T-helper 2 cell (primary cell): ENCODE measurements at places on chromosomes 4 and X.

DNA sequence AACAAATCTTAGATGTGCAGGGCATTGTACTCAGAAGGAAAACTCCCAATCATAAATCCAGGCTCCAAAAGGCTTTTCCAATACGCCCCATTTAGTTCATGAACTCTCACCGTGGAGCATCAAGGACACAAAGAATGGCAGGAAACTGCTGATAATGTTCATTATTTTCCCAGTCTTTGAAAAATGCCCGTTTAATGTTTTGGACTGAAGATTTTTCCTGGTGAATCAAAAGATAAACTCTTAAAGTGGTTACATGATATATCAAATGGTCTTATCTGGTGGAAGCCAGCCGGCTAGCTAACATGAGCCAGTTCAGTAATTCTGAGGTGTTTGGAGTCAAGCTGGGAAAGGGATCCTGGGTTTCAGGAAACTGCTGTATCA is 62.1 kb upstream of the AP1S2 start:
- DNase-seq, result no peak

GRCh38 chrX:155293771-155294170 is 29.5 kb upstream of the RAB39B start:
- DNase-seq, result no peak

- no peak for DNase-seq
These were observed 1.2 kb upstream of the TMEM33 start for GRCh38 chr4:41933997-41934503.

DNA sequence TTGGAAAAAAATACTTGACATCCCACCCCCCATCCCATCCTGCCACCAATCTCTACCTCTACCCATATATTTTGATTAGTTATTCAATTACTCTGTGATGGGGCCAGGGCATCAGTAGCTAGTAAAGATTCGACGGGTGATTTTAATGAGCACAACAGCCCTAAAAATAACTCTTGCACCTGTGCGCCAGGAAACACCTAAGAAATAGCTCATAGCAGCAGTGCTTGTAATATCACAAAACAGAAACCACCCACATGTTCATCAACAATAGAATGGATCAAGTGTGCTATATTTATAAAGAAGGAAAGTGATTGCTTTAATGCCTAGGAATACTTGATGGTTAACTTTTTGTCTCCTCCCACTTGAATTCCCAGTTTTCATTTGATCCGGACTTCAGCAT is 225.6 kb upstream of the LCORL start:
- no peak for DNase-seq

DNA sequence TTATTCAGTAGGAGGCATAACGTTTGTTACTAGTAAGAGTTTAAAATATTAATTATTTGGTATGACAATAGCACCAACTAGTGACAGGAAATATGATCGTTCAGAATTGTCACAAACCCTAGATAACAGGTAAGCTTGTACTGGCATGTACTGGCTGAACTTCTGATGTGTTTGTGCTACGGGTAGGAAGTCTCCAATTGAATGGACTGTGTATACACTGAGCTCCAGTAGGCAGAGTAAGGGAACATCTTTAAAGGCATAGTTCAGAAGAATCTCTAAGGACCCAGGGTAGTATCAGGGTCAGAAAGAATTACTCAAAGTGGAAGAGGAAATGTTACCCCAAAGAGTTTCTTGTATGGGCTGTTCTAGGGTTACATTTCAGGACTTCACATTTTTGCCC is 230.4 kb downstream of the EDA2R start:
- no peak for DNase-seq

- no peak for DNase-seq
These were observed 13.6 kb downstream of the RNF212 start for GRCh38 chr4:1099684-1100335.

- no peak for DNase-seq
These were observed 15.4 kb downstream of the IQSEC2 start for GRCh38 chrX:53265771-53266574.

DNA sequence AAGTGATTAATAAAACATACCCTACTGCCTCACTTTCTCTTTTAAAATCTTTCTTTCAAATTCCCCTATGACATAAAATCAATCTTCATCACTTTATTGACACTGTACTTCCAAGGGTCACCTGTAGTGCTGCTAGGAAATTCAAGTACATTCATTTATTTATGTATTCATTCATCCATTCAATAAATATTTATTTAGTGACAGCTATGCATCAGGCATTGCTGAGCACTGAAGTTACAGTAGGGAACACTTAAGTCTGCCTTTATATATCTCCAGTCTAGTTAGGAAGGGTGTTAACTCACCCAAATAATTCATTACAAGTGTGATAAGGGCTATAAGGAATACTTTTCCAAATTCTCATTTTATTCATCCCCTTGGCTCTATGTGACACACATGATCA is 2.3 kb downstream of the SYTL5 start:
- DNase-seq, result no peak

- no peak for DNase-seq
These were observed 7.5 kb downstream of the PTTG2 start for GRCh38 chr4:37967736-37968135.

- no peak for DNase-seq
These were observed 28.2 kb upstream of the RASSF6 start for GRCh38 chr4:73648478-73648877.

GRCh38 chr4:89249716-89250361 is 57.8 kb downstream of the GPRIN3 start:
- no peak for DNase-seq

- DNase-seq, result no peak
These were observed 41.8 kb downstream of the FNIP2 start for GRCh38 chr4:158810487-158811215.

DNA sequence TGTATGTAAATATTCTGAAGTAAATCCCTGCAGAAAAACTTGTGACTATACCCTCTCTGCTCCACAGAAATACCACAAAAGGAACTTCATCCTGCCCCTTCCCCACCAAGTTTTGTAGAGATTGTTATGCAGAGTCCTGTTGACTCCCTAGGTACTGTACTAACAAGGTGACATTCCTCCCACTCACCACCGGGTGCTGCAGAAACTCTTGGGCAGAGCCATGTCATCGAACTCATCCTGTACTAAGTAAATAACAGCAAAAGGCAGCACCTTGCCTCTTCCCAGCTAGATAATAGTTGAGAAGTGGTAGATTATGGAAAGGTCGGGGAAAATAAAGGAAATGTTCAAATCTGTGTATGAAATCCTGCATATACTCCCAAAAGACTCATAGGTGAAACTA is 233.3 kb downstream of the STPG2 start:
- DNase-seq, result no peak

DNA sequence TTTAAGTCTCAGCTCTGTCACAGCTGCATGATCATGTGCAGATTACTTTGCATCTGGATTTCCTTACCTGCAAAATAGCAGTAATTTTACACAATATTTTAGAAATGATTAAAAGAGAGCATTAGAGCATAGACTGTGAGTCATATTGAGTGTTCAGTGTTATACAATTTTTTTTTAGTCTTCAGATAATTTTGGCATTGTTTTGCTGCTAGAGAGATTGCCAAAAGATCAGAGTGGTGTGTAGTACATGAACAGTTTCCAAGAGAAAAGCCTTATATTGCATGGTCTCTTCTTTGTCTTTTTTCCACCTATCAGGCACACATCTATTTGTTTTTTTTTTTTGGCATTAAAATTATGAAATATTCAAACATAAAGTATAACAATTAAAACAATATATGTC is 209.6 kb upstream of the TLL1 start:
- no peak for DNase-seq

- no peak for DNase-seq
These were observed 31.5 kb upstream of the NAA11 start for GRCh38 chr4:79357365-79357764.

- DNase-seq, result no peak
These were observed 116.9 kb downstream of the RAB28 start for GRCh38 chr4:13367244-13367643.

DNA sequence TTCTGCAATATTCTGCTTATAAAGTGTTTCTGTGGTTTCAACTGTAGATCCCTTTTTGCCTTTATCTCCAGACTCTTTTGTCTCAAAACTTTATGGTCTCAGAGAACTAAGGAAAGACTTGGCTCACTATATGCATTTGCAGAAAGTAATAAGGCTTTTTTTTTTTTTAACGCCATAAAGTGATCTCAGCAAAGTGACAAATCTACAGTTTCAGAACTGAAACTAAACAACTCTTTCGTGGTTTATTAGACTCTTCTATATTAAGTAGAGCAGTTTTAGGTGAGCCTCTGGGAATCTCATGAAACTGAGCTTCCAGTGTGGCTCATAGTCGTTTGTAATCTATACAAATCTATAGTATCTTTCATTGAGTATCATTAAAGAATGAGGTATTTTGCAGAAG is 15.3 kb downstream of the ATP7A start:
- DNase-seq, result no peak

GRCh38 chrX:46611658-46612362 is 38.2 kb downstream of the CHST7 start:
- peak; percentile 70 for DNase-seq

- peak; percentile 18 for DNase-seq
These were observed 47.0 kb upstream of the SCOC start for GRCh38 chr4:140326395-140326993.

DNA sequence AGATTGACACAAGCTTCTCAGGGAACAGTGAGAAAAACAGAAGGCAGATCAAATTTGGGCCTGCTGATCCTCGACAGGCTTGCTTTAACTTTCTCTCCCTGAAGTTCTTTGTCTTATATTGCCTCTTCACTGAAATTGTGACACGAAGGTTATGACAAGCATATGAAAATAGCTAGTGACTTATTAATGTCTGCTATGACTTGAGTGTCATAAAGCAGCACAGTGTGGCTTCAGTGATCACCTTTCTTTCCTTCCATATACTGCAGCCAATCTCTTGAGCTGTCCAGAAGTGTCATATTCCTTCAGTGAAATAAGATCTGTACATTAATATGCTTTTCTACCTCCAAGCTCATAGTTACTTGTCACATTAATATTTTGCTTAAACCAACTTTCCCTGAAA is 870.2 kb downstream of the C4orf33 start:
- DNase-seq, result no peak

DNA sequence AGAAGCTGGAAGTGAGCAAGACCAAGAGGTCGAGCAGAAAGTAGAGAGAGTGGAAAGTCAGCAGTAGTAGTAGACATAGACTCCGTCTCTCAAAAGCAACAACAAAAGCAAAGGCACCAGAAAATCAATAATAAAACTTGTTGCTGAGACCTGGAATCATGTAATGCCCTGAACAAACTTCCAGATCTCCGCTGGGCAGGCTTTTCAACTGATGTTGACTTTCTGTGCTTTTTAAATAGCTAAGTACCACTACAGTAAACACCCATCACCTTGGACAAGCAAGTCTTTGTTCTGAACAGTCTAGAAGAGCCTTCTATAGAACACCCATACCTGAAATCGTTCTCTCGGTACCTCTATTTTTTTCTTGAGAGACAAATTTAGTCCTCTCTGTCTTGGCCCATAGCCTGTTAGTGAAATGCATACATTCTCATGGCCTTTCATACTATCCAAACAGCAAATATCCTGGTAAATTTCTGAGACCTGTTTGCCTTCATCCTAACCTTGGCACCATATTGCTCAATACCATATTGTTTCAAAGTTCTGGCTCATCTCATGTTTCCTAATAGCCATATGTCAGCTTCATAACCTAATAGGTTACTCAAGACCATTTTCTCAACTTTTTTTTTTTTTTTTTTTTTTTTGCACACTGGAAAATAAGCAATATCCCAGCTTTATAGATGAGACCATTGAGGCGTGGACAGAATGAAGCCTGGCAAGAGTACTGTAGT is 200.6 kb upstream of the RBPJ start:
- DNase-seq, result no peak

GRCh38 chr4:5717449-5718158 is 6.6 kb downstream of the EVC start:
- DNase-seq, result no peak

DNA sequence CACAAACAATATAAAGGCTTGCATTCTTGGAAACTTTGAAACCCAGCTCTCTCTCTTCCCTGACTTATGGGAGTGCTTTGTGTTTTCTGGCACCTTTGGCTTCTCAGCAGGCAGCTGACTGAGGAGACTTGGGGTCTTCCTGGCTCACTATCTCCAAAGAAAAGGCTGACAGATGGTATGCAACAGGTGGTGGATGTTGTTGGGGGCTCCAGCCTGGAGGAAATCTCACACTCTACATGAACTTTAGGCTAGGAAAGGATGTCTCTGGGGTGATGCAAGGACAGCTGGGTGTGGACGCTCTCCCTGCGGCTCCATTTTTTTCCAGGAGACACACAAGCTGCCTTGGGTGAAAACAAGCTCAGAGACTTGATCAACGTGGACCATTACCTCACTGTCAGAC is 67.4 kb downstream of the DNAAF6 start:
- no peak for DNase-seq

- no peak for DNase-seq
These were observed 117.1 kb downstream of the FAM53A start for GRCh38 chr4:1566838-1567518.

- DNase-seq, result no peak
These were observed 215.3 kb upstream of the FAM9B start for GRCh38 chrX:9249051-9249846.

DNA sequence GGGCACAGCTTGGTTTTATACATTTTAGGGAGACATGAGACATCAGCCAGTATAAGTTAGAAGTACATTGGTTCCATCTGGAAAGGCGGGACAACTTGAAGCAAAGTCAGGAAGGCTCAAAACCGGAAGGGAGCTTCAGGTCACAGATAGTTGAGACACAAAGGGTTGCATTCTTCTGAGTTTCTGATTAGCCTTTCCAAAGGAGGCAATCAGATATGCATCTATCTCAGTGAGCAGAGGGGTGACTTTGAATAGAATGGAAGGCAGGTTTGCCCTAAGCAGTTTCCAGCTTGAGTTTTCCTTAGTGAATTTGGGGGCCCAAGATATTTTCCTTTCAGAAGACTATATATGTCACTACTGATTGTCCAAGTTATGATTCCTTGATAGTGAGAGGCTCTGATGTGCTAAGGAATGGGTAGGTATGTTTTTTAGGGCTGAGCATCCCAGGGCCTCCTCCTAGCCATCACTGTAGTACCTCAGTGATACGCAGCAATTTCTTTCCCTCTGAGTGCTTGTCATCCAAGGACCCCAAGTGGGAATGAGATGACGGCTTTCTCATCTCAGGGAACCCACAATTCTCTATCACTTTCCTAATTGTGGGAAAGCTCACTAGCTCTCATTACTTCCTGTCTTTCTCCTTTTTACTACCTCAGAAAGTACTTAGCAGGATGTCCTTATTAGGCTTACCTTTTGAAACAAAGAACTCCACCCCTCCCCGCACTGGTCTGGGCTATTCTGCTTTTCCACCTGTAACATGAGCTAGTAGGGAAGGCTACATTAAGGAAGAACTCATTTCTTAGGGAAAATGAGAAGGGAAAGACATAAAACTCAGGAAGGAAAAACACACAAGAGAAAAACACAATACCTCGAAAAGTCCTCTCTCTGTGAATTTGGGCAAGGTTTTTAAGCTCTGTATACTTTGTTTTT is 632.7 kb downstream of the RAPGEF2 start:
- no peak for DNase-seq

DNA sequence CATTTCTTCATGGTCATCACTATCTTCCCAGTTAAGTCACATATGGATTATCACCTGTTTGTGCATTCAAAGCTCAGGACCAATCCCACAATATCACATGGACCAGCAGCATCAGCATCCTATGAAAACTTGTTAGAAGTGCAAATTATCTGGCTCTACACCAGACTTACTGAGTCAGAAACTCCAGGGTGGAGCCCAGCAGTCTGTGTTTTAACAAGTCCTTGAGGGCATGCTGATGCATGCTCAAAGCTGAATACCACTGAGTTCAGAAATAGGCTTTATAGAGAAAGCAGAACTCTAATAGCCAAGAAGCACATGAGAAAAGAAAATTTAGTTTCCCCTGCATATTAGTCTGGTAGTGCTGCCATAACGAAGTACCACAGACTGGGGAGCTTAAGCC is 62.4 kb upstream of the GABRQ start:
- no peak for DNase-seq

GRCh38 chr4:159444678-159445077 is 341.8 kb downstream of the RAPGEF2 start:
- DNase-seq, result no peak
